ENCODE measurements at places on chromosomes 16 and 17. TPM values are rescaled to one million over a fixed set of nuclear protein-coding genes. Genes with fewer than 3 reads are reported as not detected.
A peak's percentile ranks its signal among the peaks of the same experiment; 100 is the strongest.

- H3K27ac ChIP-seq, result no peak overlapping the region
- no peaks in the 10 kb centered on the region for H3K4me1 ChIP-seq
- no peaks in the 10 kb centered on the region for H3K27me3 ChIP-seq
- H3K4me3 ChIP-seq, result no peak overlapping the region
Observed at GRCh38 chr17:4721203-4722135, 9.8 kb upstream of the MED11 start.

GRCh38 chr16:88576307-88576706, 6.1 kb downstream of the ZC3H18 start:
- H3K36me3 ChIP-seq, result no peaks in the 10 kb centered on the region
- no peak overlapping the region for H3K4me3 ChIP-seq
- H3K27me3 ChIP-seq, result no peaks in the 10 kb centered on the region
- no peak for DNase-seq
- no peaks in the 10 kb centered on the region for H3K4me1 ChIP-seq

The ITGAX gene
- total RNA-seq, result 0.63 TPM

The OTOA gene
- 6.5 TPM for total RNA-seq

GRCh38 chr17:66775271-66775670, 59.6 kb upstream of the CACNG5 start:
- no peak overlapping the region for H3K27ac ChIP-seq
- H3K4me3 ChIP-seq, result no peak overlapping the region
- H3K4me1 ChIP-seq, result no peaks in the 10 kb centered on the region
- no peak for DNase-seq
- no peaks in the 10 kb centered on the region for H3K36me3 ChIP-seq

GRCh38 chr16:1989209-1990100, at the start of gene SYNGR3:
Gene SYNGR3, plus strand, starts transcription at chr16:1989970. Its CDS starts 133 bp downstream, at chr16:1990103.
- no peaks in the 10 kb centered on the region for H3K27me3 ChIP-seq
- DNase-seq, result no peak
- peak within 1 kb of the TSS; percentile 52 for H3K4me3 ChIP-seq

DNA sequence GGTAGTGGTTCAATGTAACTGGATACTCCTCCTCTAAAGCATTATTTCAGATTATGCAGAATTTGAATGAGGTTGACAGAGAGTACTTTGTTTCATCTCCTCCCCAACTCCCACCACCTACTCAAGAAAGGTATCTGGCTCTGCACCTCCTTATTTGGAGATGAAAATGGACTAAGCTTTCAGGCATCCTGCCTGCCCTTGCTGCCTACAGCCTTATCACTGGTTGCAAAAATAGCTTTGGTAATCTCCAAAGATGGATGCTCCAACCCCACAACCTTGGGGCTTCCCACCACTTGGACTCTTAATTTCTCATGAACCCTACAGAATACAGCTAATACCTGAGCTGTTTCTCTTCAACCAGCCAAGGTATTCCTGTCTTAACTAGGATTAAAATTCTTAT, 45.3 kb upstream of the CORO6 start:
- no peak overlapping the region for H3K4me3 ChIP-seq
- H3K36me3 ChIP-seq, result no peaks in the 10 kb centered on the region
- H3K27ac ChIP-seq, result no peak overlapping the region
- no peaks in the 10 kb centered on the region for H3K27me3 ChIP-seq
- no peak for DNase-seq

The STH gene
- total RNA-seq, result not detected

DNA sequence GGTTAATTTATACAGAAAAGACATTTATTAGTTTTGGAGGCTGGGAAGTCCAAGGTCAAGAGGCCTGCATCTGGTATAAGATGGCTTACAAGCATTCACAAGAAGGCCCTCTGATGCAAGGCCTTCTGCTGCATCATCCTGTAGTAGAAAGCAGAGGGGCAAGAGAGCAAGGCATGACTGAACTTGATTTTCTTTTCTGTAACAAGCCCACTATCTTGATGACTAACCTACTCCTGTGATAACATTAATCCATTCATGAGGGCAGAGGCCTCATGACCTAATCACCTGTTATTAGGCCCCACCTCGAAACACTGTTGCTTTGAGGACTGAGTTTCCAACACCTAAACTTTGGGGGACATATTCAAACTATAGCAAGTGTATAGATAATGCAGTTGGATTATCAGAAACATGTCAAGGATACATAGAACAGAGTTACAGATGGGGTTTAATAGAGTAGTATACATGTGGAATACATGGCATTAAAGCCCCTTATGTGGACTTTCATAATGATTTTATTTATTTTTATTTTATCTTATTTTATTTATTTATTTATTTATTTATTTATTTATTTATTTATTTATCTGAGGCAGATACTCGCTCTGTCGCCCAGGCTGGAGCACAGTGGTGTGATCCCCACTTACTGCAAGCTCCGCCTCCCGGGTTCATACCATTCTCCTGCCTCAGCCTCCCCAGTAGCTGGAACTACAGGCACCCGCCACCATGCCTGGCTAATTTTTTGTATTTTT, 88.2 kb downstream of the CHD9 start:
- H3K36me3 ChIP-seq, result no peaks in the 10 kb centered on the region
- no peak for DNase-seq
- H3K27ac ChIP-seq, result no peak overlapping the region
- H3K4me1 ChIP-seq, result no peaks in the 10 kb centered on the region

DNA sequence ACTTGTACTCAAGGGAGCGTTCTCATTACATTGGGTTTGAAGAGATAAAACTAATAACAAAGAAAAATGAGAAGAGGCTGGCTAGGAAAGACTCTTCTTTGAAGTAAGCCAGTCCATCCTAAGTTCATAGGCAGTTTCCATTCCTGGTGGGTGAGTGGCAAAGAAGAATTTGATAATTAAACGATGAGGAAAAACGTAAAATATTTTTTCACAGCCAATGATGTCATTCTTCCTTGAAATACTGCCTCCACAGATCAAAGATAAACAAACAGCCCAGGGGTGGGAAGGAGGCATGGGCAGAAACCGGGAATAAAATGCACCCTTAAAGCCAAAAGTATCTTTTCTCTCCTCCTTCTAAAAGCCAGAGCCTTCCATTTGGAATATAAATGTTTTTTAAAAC, 346.6 kb downstream of the PMP22 start:
- no peaks in the 10 kb centered on the region for H3K4me1 ChIP-seq
- no peak overlapping the region for H3K4me3 ChIP-seq
- no peaks in the 10 kb centered on the region for H3K36me3 ChIP-seq
- no peak overlapping the region for H3K27ac ChIP-seq
- no peaks in the 10 kb centered on the region for H3K27me3 ChIP-seq
